Breast epithelium (tissue), 4 donors: ENCODE measurements at places on chromosomes 6 and 20. TPM values are rescaled to one million over a fixed set of nuclear protein-coding genes. Genes with fewer than 3 reads are reported as not detected.

TNNC2 gene
- 2.6 TPM for total RNA-seq

DNA sequence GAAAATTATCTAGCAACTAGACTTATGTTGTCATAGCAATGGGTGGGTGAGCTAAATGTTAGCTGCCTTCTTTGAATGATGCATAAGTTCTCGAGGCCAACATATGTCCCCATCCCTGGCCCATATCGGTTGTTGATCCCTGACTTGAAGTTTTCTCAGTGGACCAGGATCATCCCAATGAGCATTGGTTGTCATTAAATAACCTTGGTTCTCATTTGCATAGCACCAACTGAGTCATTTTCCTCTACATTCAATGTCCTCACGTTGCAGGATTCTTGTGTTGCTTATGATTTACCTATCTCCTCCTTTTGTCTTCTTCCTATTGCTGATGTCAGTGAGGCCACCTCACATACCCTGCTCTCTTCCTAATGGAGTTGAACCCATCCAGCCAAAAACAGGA, 12.1 kb upstream of the AHCY start:
- no peak for DNase-seq

DNA sequence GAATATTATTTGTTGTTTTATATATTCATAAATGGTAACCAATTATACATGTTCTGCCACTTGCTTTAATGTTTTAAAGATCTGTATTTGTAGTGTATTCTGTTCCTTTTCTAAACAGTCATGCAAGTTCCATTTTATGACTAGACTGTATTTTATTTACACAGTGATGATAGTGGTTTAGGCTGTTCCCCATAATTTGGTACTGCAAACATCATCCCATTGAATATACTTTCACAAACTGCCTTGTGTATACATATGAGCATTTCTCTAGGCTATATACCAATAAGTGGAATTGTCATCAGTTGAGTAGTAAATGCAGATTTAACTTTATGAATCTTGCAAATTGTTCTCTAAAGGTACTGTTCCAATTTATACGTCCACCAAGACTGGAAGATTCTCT, 738.0 kb downstream of the EPHA7 start:
- no peak for DNase-seq

DNA sequence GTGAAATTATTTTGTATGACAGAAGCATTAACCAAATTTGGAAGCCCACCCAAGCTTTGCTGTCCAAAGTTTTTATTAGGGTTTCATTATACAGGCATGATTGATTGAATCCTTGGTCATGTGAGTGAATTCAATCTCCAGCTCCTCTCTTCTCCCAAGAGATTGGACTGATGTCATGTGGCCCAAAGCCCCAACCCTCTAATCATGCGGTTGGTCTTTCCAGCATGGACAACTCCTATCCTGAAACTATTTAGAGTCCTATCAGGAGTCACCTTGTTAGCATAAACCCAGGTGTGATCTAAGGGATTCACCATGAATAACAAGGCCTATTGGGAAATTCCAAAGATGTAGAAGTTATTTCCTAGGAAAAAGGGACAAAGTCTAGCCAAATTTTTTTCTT, 10.6 kb downstream of the POLR3F start:
- no peak for DNase-seq

- DNase-seq, result no peak
These were observed 10.3 kb upstream of the IER3 start for GRCh38 chr6:30754631-30755030.

RGS17 gene
- total RNA-seq, result 0.66 TPM

GRCh38 chr6:47603227-47603626, 95.2 kb upstream of the ADGRF4 start:
- DNase-seq, result no peak

CNKSR3 gene
- 2.1 TPM for total RNA-seq

- DNase-seq, result no peak
These were observed 3.7 kb upstream of the HEBP2 start for GRCh38 chr6:138400326-138400725.

THBD gene
- 22.6 TPM for total RNA-seq

GRCh38 chr6:158552055-158552795, 7.7 kb upstream of the TMEM181 start:
- no peak for DNase-seq

PAK5 gene
- not detected for total RNA-seq

ACTL10 gene
- 3.4 TPM for total RNA-seq

RAET1L gene
- total RNA-seq, result not detected

DNA sequence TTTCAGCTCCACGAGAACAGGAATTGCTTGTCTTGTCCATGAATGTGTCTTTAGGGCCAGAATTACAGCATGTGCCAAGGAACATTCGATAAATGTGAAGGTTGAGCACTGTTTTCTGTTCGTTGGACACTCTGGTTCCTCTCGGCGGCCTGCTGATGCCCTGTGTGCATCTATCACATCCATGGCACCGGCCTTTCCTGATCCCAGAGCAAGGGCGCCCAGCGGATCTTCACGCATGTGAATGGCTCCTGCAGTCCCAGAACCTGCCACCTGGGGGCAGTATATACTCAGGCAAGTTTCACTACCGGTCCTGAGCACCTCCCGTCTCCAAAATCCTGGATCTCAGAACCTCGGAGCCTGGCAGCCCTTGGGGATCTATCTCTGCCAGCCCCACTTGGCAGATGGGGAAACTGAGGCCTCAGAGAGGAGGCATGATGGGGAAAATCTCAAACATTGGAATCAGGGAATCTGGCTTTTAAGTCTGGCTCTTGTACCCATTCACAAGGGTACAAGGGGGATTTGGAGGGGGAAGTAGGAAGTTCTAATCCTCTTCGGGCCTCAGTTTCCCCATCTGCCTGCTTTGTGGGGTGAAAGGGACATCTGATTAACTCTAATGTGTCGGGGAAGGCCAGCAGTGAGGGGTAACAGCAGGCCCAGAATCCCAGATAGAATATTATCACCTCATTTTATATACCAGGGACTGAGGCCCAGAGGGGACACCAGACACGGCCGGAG, 4.3 kb upstream of the CEBPB start:
- peak; percentile 92 for DNase-seq

MACROD2 gene
- total RNA-seq, result 26.8 TPM

FOXQ1 gene
- total RNA-seq, result 1.5 TPM

GRCh38 chr6:105573556-105573955, 170.7 kb upstream of the PREP start:
- no peak for DNase-seq

DNA sequence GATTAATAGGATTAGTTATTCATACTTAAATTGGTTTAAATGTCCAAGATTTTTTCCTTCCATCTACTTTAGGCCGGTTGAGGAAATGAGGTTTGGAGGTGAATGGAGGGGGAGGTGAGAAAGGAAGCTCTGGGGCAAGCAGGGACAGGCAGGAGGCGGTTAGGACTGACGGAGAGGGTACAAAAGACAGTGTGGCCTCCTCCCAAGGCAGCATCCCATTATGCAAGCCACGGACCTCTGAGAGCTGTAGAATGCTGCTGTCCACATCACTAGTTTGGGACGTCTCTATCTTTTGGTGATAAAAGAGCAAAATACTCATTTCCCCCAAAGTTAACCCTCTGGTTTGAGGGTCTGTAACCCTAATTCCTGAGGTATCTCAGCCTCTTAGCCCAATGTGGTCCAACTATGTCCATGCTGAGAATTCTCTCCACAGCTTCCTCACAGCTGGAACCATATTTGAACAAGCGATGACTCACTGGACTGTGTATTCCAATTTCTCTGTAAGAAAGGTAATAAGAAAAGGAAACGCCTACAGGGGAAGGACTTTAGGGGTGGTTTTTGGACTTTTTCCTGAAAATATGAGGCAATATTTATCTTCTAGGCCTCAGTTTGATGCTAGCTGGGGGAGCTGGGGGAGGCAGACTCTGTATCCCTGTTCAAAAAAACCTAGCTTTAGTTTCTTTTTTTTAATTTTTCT, 172.2 kb downstream of the TFAP2B start:
- DNase-seq, result no peak

DNA sequence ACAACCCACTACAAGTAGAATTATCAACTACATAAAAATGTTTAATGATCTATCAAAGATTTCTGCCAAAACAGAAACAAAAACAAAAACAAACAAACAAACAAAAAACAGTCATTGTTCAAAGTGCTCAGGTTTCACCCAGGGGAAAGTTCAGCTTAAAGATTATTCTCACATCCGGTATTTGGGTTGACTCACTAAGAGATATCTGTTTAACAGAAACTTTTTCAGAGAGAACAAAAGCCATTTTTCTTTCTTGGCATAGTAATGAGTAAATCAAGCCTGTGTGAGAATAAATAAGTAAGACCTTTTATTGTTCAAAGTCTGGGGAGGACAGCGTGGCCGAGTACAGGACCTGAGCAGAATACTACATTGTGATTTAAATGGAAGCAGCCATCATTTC, 143.6 kb downstream of the RCAN2 start:
- DNase-seq, result no peak

DNA sequence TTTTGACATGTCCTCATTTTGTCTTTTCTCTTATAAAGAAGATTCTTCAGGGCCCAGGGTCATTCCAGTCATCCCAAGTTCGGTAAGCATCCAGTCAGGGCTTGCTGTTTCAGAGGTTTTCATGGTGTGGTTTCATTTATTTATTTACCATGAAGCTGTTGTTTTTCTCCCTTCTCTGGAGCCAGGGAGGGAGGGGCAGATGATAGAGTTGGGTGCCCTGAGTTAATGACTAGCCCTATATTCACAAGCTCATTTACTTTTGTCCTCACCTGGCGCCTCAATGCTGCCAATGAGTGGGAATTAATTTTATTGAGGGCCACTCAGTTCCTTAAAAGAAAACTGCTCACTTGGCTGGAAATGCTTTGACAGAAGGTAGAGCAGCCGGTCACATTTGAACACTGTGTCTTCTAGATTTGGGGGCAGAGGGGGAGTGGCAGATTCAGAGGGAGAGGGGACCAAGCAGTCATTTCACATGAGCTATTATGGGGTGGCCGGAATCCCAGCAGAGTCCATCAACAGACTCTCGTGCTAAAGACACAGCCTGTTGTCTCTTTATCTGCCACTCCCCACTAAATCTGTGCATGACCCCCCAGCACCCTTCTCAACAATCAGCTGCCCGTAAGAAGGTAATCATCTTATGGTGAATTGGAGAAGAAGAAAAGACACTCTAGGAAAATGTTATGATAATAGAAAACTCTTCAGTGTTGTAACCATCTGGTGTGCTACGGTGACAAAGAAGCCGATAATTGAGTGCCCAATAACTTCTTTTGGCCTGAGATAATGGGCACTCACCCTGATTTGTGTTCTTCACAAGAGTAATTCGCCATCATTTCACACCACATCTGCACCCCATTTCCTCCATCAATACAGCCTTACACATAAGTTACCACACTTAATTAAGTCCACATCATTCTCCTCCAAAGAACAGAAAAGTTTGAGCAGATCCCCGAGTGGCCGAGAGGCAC, 573.5 kb upstream of the JAG1 start:
- DNase-seq, result no peak

- DNase-seq, result no peak
These were observed 258.9 kb downstream of the CD109 start for GRCh38 chr6:73954881-73955280.

DNA sequence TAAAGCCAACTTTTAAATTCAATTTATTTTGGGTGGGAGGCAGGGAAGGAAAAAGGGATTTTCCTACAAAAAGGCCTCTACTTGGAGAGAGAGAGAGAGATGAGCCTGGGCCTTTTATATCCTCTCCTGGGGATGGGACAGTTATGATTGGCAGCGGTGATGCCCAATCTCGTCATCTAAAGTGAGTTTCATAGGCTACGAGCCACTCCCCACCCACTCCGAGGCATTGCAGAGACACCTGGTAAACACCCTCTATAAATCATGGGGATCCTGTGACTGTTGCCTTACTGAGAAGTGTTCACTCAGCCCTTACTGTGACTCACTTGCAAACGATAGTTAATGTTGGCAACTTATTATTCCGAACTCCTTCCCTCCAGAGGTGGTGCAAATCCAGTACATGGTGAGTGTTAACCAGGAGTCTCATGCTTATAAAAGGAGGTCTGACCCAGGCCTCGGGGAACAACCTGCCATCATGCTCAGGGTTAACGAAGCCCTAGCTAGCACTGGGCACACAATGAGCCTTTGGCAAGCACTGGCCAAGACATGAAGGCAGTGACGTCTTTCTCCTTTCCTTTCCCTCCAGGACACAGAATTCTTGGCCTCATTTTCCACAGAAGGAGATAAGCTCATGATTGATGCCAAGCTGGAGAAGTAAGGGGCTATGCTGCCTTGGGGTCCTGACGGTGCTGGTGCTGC, 20.5 kb downstream of the BPIFB4 start:
- no peak for DNase-seq

DNA sequence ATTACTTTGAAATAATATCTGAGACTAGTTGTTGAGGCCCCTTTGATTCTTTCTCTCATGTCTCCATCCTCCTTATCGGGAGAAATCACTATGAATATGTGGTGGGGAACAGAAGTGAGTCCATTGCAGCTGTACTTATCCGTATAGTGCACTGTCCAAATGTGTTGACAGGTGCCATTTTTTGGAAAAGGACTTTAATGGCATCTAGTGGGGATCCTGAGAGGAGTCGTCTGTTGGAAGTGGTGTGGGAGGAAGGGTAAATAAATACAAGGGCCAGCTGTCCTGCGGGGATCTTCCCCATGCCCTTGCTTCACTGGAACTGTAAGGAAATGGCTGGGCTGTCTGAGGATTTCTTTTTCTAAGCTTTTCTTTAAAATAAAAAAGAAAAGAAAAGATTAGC, 19.4 kb downstream of the TPX2 start:
- DNase-seq, result no peak

LY6G6C gene
- not detected for total RNA-seq

DNA sequence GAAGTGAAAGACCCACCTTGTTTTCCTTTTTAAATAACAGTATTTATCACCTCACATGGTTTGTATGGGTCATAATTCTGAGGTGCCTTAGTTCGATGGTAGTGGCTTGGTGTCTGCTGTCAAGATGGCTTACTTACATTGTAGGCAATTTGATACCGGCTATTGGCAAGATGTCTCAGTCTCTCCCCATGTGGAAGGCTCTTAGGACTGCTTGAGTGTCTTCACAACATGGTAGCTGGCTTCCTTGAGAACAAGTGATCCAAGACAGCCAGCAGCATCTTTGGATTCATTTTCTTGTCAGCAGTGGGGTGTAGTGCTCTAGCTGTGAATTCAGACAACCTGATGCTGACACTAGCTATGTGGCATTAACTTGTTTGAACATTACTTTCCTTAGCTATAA, 70.1 kb downstream of the CBFA2T2 start:
- DNase-seq, result no peak

FAM83B gene
- 0.16 TPM for total RNA-seq

DNA sequence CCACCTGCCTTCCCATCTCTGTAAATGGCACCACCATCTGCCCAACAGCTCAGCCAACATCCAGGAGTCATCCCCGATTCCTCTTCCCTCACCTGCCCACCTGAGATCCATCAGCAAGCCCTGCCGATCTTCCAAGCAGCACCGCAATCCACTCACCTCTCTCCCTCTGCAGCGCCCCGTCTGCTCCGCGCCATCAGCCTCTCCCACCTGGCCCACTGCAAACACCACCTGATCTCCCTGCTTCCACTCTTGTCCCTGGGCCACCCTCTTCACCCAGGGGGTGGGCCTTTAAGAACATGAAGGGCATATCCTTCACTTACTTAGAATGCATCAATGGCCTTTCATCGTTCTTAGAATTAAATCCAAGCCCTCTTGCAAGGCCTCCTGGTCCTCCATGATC, 457.3 kb upstream of the SULF2 start:
- no peak for DNase-seq
